NCI-H510A (cell line): ENCODE measurements at places on chromosomes 7 and 10.

DNA sequence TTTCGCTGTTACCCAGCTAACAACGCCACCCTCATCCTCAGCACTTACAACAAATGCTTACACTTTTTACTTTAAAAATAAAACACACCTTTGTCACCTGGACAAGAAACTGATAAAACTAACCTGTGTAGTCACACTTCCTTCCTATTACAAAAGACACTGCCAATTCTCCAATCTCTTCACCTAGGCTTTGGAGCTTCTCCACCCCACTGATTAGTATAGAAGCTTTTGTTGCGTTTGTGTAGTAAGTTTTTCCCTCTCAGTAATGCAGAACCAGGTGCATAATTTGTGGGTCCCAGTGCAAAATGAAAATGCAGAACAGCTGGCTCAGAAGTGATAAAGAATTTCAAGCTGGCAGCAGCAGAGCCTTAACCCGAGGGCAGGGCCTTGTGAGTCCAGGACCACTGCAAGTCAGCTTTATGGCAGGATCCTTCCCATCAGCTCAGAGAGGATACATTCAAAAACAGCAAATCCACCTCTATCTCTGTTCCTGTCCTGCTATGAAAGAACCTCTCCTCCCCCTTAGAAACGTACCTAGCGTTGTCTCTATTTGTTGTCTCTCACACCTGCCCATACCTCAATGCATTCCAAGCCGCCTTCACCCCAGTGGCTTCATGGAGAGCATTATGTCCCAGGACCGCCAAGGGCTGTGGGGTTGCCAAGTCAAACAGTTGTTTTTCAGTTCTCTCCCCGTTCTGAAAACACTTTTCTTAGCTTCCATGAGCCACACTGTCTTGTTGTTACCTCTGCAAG, 40.3 kb upstream of the EGFR start:
- no peak for DNase-seq

DNA sequence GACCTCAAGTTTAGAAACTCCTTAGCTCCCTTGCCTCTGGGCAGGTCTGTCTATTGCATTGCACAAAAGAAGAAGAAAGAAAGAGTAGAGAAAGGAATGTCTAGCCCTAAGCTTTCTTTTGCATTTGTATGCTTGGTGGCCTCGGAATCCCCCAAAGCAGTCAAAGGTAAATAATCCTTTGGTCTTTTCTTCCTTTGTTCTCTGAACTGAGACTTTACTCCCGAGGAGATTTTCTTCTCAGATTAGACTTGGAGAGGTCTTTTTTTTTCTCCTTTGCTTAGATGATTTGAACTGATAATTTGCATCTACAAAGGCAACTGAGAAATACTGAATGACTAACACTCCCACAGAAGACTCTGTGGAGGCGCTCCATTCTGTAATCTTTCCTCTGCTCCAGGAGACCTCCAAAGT, 93.2 kb downstream of the AKR1D1 start:
- no peak for DNase-seq

DNA sequence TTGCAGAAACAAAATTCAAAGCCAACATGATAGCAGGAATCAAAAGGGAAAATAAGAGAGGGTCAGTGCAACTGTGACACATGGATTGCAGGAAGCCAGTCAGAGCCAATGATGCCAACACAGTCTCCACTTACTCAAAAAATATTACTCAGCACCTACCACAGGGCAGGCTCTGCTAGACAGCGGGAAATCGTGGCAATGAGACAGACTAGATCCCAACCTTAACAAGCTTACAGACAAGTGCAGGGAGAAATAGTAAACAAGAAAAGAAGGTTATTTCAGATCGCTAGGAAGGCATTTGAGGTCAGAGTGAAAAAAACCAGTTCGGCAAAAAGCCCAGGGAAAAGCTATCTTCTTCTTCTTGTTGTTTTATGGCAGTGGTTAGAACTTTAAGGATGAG, 45.2 kb upstream of the NPFFR1 start:
- DNase-seq: no peak

DNA sequence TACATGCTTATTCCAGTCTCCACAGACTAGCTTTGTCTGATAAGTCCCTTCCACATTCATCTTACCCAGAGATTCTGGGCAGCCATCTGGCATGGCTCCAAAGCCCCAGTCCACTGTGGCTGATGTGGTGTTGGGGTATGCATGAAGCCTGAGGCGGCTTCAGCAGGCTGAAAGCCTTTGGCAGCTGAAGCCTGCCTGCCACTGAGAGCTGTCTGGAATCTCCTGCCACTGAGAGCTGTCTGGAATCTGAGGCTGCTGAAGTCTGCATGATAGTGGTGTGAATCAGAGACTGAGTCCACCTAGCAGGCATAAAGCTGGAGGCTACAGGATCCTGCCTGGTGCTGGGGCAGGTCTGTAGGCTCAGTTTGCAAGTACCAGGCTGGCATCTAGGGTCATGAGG, 87.1 kb downstream of the DYNC1I1 start:
- no peak for DNase-seq

- no peak for DNase-seq
These were observed 196.8 kb downstream of the PTN start for GRCh38 chr7:137146552-137147337.

- DNase-seq: no peak
These were observed 28.3 kb upstream of the SDK1 start for GRCh38 chr7:3272691-3273141.

GRCh38 chr10:119112056-119112455, 8.1 kb downstream of the DENND10 start:
- DNase-seq: no peak

DNA sequence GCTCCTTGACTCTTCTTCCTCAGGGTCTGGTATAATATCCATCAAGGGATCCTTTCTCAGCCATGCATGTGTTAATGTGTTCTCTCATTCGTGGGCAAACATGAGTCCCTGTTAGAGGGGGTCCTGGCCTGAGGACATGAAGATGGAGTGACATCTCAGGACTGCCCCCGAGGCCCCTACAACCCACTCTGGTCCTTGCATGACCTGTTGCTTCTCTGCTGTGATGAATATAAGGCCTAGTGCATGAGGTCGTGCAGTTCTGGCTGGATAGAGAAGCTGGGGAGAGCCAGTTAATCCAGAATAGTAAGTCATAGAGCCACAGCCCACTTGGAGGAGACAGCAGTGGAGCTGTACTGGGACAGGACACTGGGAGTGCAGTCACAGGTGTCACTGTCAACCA, 4.6 kb upstream of the VWC2 start:
- no peak for DNase-seq

DNA sequence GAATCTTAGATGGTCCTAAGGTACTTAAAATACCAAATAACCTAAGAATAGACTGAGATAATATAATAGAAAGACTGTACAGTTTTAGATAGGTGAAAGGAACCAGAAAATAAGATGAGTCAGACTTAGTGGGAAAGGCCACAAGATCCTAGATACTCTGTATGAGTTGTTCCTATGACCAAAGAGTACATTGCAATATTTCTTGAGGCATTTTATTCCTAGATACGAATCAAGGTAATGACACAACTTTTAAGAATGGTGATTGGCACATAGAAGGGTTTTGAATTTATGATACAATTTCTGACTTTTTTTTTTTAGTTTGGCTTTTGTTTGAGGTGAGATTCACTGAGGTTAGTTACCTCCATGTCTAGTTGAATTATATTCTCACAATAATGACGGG, 30.2 kb downstream of the MGAM start:
- DNase-seq: no peak

- DNase-seq: no peak
These were observed 743 bp downstream of the RBM17 start for GRCh38 chr10:6089334-6090219.

DNA sequence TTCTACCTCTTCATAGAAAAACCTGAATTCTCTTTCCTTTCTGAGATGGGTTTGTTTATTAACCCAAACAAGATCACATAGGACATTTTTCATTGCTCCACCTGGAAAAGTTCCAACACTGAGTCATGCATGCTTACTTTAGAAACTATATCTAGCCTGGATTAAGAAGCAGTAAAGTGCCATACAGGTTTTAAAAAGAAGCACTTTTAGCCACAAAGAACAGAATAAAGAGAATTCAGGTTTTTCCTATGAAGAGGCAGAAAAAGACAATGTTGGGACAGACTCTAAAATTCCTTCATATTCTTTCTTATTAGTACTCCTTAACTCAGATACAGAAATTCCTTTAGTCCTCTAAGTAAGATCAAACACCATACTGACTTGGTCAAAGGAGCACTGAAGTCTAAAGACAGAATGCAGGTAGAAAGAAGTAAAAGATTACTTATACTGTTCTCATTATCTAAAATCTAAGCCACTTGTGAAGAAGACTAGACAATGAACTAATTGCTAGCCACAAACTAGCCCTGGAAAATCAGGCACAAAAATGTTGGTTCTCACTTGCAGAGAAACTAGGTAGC, 241.3 kb downstream of the ANK3 start:
- no peak for DNase-seq

DNA sequence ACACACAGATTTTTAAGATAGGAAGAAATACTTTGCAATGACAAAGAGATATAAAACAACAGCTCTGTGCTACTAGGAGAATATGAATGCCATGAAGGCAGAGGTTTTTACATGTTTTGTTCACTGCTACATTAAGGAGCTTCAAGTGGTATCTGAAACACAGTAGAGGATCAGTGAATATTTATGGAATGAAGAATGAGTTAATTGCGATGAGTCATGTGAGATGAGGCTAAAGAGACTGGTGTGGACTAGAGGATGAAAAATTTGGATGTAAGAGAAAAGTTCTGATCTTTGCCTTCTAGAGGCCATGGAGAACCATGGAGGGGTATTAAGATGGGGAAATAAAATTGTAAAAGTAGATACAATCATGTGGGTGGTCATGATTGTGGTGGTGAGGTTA, 434.2 kb downstream of the PHTF2 start:
- DNase-seq: no peak

GRCh38 chr10:64112701-64113355, 591.6 kb downstream of the REEP3 start:
- DNase-seq: no peak

DNA sequence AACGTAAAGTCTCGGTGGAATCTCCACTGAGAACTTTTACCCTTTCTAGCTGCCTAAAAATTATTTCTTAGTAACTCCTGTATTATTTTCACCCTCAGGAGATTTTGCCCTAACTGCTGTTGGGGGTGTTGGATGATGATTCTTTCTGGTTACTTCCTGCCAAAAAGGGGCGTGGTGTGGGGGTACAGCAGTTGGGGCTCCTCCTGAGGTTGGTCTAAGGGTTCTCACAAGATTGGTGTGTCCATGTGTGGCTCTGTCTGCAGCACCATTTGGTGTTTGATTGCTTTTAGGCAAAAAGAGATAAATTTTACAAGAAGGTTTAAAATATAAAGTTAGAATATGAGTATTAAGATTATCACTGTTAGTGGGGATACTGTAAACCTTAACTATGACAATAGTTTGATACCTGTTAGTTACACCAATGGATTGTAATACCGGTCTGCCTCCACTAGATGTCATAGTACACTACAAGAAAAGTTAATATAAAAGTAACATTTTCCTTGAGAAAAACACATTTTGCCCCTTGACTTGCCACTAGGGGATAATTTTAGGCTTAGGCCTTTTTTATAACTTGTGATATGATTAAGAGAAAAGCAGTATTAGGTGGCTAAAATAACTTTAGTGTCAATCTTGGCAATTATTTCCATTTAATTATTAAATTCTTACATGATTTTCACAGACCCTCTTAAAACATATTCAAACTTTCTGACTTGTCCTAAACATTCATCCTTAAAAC, 928.7 kb downstream of the IPMK start:
- DNase-seq: no peak

DNA sequence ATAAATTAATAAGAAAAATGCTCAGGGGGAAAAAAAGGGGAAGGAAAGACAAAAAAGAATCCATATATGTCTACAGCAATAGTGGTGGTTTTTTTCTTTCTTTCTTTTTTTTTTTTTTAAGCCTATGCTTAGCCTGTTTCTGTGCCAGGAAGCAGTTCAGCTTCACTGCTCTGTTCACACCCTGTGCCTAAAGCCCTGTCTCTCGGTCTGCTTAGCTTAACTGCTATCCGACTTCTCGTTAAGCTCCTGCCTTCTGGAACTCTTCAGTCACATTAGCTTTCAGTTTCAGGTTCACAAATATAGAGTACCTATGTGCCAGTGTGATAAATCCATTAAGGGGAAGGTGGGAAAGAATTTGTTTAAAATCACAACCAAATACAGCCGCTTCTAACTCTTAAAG, 26.5 kb upstream of the NRG3 start:
- DNase-seq: no peak

DNA sequence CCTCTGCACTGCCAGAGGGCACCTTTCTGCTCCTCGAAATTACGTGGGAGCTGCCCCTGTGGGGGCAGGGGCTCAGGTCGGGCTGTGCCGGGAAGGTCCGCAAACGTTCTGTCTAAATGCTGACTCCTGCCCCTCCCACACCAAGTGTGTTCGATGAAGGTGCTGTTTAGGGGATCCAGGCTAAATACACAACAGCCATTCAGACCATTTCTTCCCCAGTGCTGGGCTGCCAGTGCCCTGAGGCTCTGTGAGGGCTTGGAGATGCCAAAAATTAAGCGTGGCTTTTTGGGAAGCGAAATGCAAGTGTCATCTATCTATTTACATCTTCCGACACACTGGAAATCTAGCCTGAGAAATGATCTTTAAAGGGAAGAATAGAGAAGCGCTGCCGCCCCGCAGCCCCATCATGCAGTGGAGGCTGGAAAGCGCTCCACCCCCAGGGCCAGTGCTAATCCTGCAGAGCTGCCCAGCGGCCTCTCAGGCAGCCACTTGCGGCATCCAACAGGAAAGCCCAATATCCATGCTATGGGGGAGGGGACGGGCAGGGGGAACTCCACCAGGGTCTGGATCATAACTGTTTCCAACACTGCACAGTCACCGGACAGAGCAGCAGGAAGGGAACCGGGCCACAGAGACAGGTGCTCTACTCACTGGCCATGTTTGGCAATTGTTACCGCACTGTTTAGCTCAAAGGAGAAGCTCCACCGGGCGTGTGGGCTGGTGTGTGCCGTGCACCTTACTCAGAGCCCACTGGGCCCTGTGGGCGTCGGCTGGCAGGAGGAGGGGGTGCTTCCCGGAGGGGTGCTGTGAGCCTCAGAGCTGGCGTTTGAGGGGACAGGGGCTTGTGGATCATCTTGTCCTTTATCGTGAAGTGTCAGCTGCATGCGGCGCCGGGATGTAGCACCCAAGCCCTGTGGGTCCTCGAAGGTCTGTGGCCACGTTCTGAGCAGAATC, 205.5 kb downstream of the DNAJB6 start:
- no peak for DNase-seq

DNA sequence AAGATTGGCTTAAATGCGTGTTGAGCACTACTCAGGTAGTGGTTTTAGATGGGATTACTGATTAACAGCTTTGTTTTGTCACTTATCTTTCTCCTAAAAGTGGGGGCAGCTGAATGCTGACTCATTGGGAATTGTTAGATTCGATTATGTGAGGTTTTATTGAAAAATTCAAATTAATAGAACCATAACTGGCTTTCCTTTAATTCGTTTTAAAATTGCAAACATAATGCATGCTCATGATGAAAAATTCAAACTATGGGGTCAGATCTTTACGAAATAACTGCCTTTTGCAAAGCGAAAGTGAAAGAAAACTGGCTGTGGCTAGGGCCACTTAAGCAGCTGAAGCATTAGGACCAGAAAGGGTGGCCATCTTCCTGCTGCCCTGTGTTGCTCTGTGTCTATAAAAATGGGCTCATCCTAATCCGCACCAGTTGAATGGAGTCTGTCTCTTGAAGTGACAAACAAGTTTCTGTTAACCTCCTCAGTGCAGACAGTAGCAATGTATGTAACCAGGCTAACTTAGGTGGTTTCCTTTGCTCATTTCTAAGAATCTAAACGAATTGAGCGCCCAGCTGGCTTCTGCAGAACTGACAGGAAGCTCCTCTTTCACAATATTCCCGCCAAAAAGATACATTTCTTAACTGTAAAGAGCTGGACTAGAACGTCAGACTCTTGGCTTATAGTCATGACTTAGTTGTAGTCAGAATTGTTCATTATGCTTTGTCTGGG, 27.8 kb downstream of the DENND10 start:
- DNase-seq: no peak
